ENCODE measurements at places on chromosomes 2 and 18.

GRCh38 chr2:66587216-66587615 lies 152.3 kb downstream of the MEIS1 start:
- no peak for DNase-seq

- no peak for DNase-seq
Measured at GRCh38 chr2:47534179-47534919, 131.4 kb downstream of the MSH2 start.

- no peak for DNase-seq
Measured at GRCh38 chr2:201171259-201171814, 11.6 kb upstream of the CASP10 start.

DNA sequence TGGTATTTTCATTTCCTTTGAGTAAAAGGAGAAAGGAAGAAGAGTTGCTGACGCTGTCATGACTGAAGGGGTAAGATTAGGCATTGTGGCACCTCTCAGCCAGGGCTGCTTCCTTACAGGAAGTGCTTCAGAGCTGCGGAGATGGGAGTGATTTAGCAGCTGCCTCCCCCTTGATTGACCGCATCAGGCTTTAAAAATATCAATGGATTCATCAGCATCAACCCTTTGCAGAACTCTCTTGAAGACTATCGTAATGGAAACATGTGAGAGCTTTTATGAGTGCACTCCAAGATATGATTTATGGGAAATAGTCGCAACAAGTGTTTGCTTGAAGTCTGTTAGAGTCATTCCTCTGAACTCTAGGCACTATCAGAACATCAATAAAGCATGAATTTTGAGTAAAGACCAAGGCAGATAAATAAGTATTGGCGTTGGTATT lies 141.1 kb downstream of the CSRNP3 start:
- DNase-seq = no peak

DNA sequence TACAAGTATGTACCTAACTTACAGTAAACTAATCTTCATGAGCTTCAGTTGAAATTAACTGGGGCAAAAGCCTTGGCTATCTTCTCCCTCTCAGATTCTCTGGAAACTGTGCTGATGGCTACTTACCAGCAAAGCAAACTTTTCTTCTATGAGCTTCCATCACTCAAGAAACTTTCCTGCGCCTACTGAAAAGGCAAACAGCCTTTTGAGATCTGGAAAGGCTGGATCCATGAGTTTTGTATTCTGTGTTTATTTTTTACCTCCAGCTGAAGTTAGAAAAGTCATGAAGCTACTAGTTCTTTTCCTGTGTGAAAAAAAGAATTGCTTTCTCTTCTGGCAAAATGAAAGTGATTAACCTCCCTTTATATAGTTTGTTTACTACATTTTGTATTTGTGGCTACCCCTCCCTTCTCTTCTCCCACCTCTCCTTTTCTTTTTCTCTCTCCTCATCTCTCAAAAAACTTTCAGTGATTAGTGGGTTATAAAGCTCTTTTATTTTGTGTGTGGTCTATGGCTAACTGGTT lies 49.2 kb upstream of the RNF152 start:
- DNase-seq = no peak

DNA sequence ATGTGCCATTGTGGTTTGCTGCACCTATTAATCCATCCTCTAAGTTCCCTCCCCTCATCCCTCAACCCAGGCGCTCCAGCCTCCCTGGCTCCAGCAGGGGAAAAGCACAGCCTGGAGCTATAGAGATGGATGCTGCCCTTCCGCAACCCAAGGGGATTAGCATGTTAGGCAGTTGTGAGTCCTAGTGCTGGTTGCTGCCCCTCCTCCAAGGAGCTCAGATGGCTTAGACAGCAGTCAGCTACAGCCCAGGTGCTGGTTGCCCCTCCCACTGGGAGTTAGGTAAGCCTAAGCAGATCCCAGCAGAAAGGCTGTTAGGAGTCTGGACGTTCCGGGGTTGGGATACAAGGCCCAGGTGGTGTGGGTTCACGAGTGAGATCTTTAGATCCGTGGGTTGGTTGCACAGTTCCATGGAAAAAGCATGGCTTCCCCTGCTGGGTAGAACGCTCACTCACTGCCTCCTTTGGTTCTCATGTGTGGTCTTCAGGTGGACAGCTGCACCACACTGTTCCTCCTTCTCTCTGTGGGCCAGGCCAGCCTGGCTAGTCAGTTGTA lies 446.1 kb downstream of the ZNF804A start:
- no peak for DNase-seq
